ENCODE measurements at places on chromosomes 1 and 21.
A peak's percentile ranks its signal among the peaks of the same experiment; 100 is the strongest.

DNA sequence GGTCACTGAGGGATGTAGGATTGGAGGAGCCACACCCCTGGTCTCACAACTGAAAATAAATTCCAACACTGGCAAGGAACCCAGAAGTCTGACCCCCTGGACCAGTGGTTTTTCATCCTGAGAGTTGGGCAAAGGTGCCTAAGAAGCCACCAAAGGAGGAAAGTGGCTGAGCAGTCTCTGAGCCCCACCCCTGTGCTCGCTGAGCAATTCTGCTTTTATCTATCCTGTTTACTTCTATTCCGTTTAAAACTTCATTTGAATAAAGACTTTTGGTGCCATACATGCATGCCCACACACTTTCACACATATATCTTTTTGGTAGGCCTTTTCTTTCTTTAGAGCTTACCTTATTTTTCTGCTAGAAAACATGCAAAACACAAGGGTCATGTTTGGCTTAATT is 13.9 kb upstream of the CD53 start:
- no peak for DNase-seq

GRCh38 chr1:207421078-207421477 is 33.0 kb upstream of the CR2 start:
- DNase-seq, result no peak

GRCh38 chr21:14741256-14741655 is 195.1 kb upstream of the SAMSN1 start:
- DNase-seq, result no peak

DNA sequence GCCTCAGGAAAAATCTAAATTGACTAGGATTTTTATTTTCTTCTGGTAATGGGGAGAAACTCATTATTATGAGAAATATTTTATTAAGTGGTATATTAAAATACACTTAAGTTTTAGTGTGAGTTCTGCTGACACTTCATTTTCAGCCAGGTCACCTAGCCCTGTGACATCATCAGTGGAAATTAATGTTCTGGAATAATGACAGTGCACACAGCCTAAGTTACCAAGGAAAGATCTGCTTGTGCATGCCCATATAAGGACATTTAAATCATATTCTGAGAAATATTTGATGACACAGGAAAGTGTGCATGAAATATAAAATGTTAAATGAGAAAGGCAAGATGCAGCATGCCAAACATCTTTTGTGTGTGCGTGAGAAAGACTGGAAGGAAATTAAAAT is 102.0 kb downstream of the KIF14 start:
- DNase-seq, result peak; percentile 21

DNA sequence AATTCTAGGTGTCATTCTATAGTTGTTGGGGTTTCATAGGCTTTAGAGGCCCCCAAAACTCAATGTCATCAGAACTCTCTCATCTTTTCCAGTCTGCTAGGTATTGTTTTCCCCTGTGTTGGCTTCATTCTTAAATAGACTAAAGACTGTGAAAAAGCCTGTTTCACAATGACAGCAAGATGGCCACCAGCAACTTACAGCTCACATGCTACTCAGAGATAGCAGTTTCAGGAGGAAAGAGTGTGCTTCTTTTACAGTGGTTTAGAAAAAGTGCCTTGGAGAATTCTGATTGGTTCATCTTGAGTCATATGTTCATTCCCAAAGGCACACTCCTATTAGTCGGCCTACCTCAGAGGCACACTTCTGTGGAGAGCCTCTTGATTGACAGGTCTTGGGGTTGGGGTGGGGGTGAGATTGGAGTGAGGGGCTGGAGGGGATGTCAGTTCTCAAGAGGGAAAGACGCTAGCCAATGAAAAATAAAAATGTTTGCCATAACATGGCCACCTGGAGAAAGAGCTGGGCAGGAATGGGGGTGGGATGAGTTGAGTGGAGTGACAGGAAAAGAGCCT is 8.5 kb downstream of the IL23R start:
- DNase-seq, result no peak

DNA sequence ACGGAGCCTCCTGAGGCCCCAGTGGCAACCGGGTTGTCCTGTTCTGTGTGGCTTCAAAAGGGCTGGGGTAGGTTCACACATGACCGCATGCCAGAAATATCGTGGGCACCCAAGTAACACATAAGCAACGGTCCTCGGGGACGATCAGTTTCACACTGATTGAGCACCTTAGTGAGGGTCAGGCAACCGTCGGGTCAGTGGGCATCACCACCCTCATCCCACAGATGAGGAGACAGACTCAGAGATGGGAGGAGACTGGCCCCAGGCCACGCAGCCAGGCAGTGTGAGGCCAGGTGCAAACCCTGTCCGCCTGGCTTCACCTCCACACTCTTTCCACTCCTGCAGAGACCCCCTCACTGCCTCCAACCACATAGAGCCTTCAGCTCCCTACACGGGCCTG is 309.8 kb downstream of the MATN1 start:
- no peak for DNase-seq

DNA sequence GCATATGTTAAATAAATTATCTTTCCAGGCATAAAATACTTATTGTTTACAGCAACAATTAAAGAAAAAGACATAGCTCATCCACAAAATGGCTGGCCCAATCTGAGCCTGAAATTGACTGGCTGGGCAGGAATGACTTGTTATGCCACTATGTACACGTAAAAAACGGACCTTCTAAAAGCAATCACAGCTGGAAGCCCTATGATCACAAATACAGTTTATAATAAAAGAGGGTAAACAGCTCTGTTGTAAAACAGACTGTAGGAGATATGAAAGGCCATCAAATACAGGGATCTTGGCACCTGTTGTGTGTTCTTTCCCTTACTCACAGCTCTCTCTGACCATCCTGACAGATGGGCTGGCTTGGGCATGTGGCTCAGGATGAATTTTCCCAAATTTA is 70.5 kb upstream of the DMRTA2 start:
- no peak for DNase-seq

GRCh38 chr1:89311757-89312156 is 39.1 kb upstream of the GBP5 start:
- no peak for DNase-seq

- DNase-seq, result no peak
Observed at GRCh38 chr1:184820218-184820750, 65.6 kb upstream of the EDEM3 start.

Data from HCEC 1CT (cell line).